Upper lobe of right lung (tissue), 1 donor: ENCODE measurements at places on chromosomes 3 and 15. TPM values are rescaled to one million over a fixed set of nuclear protein-coding genes. Genes with fewer than 3 reads are reported as not detected.
A peak's percentile ranks its signal among the peaks of the same experiment; 100 is the strongest.

WDR93 gene
- total RNA-seq = not detected

VGLL3 gene
- total RNA-seq = 61.5 TPM

TOP2B gene
- 83.4 TPM for total RNA-seq

CSPG4 gene
- 12.6 TPM for total RNA-seq

CCK gene
- 0.67 TPM for total RNA-seq

SOX14 gene
- not detected for total RNA-seq

SMAD6 gene
- total RNA-seq = 167 TPM

SLC27A2 gene
- total RNA-seq = 0.96 TPM

FAM227B gene
- 4.5 TPM for total RNA-seq

GRCh38 chr3:85162905-85163304 lies 204.1 kb downstream of the CADM2 start:
- no peak for DNase-seq

- DNase-seq = no peak
Measured at GRCh38 chr3:193963808-193964516, 172.0 kb upstream of the HES1 start.

- DNase-seq = no peak
Measured at GRCh38 chr3:134066651-134067530, 37.2 kb upstream of the SLCO2A1 start.

DNA sequence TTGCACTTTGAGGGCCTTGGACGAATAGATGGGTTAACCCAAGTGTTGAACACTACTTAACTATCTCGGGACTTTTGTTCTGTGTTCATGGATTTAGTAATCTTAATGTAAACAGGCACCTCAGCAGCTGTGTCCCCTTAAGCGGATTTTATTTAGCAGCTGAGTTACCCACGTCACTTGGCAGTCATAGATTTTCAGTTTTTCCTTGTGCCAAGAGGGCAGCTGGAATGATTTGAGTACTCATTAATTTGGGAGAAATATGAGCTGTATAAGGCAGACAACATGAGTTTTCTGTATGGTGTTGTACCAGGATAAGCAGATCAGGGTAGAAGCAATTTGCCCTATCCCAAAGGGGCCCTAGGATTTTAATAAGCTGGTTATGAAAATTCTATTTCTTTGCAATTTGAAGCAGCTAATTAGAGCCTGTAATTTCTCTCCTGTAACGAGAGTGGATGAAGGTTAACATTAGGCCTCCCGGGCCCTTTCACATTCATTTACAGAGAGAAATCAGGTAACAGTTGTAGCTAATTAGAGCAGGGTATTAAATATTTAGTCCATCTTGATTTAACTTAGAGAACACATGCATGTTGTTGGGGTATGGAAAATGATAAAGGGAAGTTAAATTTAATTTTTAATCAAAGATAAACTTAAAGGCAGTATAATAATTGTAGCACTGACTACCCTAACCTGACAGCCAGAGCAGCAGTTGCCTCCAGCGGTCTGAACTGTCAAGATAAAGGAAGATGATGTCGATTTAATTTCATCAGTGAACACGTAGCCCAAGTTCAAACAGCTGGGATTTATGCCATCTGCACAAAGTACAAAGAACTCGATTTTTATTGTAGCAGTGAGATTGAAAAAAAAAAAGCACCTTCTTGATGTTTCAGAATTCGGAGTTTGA lies 194.5 kb downstream of the LRTM1 start:
- no peak for DNase-seq

DNA sequence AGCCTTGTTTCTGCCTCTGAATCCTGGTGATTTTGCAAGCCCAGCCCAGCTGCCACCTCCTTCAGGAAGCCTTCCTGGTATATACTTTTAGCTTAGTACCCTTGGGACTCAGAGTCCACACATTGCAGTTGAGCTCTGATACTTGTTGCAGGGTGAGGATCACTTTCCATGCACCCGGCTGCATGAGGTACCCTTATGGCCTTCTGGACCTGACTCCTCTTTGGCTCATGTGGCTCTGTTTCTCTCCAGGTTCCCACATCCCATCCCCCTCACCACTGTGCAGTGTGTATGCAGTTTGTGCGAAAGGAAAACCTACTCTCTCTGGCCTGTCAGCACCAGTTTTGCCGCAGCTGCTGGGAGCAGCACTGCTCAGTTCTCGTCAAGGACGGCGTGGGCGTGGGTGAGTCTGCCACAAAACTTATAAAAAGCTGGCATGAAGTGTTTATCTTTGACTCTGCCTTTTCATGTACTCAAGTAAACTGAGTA lies 23.1 kb upstream of the P4HTM start:
- DNase-seq = no peak

DNA sequence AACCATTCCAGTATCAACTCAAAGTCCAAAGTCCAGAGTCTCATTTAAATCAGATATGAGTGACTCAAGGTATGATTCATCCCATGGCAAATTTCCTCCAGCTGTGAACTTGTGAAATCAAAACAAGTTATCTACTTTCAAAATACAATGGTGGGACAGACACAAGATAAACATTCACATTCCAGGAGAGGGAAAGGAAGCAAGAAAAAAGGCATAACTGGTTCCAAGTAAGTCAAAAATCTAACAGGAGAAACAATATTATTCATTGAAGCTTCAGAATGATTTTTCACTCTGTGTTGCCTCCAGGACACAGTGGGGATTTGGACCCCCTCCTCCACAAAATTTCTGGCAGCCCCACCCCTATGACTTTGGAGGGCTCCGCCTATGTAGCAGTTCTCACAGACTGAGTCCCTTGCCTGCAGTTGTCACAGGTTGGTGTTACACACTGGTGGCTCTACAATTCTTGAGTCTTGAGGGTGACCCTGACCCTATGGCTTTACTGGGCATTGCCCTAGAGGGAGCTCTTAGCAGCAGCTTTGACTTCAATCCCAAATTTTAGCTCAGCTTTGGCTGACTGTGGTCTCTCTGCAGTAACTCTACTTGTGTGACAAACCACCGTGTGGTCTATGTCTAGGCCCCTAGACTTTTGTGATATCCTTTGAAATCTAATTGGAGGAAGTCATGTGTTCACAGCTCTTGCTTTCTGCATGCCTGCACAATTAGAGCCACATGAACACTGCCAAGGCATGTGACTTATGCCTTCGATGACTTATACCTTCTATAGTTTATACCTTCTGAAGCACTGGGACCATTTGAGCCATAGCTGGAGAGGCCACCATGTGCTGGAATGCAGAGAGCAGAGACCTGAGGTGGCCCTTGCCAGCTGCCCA lies 644.2 kb downstream of the GRM7 start:
- no peak for DNase-seq

DNA sequence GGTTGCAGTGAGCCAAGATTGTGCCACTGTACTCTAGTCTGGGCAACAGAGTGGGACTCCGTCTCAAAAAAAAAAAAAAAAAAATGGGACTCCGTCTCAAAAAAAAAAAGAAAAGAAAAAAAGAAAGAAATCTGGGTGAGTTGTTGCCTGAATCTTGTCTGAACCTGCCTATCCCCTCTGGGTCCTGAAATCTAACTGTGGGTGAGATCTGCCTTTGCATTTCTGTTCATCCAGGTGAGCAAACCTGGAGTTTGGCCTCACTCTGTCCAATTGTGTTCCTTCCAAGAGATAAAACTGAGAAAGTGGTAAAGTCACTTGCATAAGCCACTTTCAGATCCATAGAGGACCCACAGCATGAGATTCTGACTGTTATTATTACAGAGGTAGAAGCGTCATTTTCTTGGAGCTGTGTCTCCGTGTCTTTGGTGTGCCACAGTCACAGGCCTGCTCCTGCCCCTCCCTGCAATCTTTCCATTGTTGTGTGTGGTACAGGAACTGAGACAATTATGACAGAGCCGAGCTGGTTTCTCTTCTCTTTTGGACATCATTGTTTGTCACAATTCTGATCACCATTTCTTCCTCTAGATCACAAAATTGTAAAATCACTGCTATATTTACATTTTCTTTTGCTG lies 235.9 kb downstream of the LPP start:
- no peak for DNase-seq

- no peak for DNase-seq
Measured at GRCh38 chr15:65072027-65072426, 4.2 kb upstream of the RASL12 start.

DNA sequence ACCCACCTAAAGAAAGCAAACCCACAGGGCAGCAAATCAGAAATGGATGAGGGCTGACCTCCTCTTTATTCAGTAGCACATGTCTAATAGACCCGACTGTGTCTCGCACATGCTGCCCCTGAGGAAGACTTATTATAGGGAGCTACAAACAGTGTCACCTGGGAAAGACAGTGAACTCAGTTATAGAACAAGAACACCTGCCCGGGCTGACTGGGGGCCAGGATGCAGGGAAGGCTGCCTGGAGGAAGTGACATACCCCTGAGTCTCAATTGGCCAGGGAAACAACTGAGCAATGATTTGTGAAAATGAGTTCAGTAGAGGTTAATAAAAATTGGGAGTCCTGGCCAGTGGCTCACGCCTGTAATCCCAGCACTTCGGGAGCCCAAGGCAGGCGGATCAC lies 78.7 kb upstream of the CGNL1 start:
- no peak for DNase-seq

DNA sequence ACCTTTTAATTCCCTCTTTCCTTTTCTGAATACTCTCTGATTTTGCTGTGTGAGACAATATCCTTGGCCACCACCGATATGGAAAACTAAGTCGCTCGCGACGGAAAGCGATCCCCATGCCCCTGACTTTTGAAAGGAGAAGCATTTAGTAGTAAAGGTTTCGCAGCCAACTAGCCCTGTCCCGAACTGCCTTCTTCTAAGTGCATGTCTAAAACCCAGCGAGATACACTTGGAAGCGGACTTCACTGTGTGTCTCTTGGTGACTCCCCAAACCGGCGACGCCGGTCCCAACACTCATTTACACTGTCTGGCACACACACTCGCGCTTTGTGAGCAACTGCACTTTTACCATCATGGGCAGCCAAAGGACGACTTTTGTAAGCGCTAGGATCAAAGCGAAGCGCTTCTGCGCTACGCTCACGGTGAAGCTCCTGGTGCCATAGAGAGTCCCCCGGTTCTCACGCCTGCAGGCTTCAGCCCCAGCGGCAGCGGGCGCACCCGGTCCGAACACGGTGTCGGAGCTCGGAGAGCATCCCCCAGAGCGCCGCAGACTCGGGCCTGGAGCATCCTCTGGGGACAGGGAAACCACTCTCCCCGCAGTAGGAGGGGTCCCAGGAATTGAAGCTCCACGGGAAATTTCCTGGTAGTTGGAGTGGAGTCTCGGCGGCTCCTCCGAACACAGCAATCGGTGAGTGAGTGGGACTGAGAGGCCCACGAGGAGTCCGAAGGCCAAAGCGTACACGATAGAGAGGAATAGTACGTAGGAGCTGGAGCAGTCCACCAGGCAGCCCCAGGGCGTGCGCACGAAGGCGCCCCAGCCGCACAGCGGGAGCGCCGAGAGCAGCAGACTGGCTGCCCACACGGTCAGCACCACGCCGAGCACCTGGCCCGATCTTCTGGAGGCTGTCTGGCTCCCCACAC lies 1.4 kb downstream of the GPR149 start:
- peak; percentile 59 for DNase-seq

DNA sequence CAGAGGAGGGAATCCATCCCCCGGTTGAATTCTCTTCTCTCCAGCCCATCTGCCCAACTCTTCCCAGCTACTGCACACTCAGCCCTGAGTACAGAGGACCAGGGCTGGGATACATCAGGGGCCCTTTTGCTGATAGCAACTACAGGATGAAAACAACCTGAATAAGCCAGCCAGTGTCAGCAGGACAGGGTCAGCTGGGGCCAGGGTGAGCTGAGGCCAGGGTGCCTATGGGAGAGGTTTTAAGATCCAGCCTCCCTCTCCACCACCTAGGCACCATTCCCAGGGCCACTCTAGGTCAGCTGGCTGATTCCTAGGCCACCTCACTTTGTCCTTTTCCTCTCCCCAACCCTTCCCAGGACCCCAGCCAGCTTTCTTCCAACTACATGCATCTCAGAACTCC lies 83.8 kb downstream of the MRPL46 start:
- no peak for DNase-seq

- no peak for DNase-seq
Measured at GRCh38 chr3:111335512-111336303, 206.3 kb upstream of the CD96 start.

GRCh38 chr3:189041482-189042090 lies 130.2 kb upstream of the TPRG1 start:
- no peak for DNase-seq

DNA sequence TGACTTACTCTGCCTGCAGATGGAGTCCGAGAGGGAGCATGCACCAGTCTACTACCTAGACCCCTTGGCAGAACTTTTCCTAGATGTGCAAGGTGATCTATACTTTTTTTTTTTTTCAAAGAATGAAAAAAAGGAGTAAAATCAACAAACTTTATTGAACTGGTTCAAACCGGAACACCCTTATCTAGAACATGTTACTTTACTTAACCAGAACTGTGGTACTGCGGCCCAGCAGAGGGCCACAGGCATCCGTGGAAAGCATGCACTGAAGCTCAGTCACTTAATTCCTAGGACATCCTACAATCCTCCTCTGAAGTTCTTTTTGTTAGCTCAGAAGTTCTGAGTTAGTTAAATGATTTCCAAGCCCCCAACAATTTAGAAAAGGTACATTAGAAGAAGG lies 21.6 kb downstream of the CHAC1 start:
- no peak for DNase-seq

DNA sequence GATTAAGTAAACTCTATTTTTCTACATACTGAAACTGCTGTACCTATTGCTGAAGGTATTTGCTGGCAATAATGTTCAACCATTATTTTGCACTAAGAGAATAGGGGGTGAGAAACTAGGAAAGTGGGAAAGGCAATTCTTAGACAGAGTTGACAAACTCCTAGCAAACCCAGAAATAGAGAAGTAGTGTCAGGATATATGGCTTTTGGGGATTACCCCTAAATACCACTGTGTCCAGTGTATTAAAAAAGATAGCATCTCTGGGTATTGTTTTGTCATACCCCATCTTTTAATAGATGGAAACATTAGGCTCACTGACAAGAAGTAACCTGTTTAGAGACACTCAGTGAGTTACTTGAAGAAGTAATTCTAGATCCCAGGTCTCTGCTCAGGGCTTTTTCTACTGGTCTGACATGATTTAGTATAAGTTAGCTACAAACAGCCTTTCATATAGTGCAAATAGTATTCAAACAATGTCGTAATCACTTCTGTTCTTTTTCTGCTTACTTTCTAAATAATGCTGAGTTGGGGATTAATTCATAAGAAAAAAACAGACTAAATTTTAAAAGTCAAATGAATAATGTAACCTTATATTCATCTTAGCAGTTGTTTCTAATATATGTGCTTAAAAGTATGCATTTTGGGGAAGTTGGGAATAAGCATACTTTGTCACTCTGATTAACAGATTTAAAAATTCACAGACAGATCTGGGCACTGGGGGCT lies 107.2 kb downstream of the IL1RAP start:
- DNase-seq = no peak

DNA sequence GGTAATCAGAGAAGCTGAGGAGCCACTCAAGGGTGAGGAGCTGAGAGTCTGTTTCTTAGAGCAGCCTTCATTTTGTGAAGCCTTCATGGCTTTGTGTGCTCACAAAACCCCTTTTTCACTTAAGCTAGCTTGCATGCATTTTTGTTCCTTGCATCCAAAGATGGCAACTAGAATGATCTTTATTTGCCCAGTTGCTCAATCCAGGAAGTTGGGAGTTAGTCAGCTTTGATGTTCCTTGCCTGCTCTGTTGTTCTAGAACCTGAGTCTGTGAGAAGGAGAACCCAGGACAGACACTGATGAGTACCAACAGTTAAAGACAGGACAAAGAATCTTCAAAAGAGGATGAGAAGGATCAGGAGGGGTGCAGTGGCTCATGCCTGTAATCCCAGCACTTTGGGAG lies 81.8 kb downstream of the IL20RB start:
- DNase-seq = no peak
